Spleen (tissue), 13 donors: ENCODE measurements at places on chromosomes 7 and 10. TPM values are rescaled to one million over a fixed set of nuclear protein-coding genes. Genes with fewer than 3 reads are reported as not detected.

DNA sequence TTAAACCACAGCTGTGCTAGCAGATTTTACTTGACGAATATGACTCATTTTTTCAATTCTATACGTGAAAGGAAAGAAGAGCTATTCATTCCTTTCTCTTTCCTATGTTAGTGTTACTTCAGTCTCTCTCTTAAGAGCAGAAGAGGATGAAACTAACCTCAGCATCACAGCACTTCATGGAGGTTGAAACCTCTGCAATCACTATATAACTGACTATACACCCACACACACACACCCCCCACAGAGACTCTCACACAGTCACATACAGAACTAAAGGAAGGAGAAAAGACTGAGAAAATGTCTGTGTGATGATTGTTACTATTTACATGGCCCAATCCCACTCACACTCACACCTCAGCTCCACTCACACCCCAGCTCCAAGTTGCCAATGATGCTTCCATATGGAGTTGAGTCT, 104.2 kb downstream of the KIF20B start:
- no peaks in the 10 kb centered on the region for H3K4me1 ChIP-seq
- H3K27ac ChIP-seq, result no peak overlapping the region
- no peaks in the 10 kb centered on the region for H3K27me3 ChIP-seq
- no peaks in the 10 kb centered on the region for H3K36me3 ChIP-seq

Gene TMEM139
- 2.3 TPM for polyA plus RNA-seq

Gene BEND7
- 1.9 TPM for polyA plus RNA-seq

DNA sequence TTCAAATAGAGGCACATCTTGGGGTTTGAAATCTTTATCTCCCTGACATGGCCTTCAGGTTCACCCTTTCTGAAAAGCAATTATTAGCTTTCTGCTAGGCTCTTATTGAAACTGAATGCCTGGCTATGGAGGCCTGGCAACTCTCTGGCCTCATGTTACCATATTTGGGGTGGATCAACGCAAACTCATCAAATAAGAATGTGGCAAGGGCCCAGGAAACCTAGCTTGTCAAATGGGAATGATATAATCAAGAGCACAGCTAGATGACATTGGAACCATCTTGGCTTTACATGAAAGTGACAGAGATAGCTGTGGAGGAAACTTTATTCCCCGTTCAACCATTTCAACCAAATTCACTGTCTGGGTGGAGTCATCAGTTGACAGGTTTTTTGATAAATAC, 202.8 kb upstream of the SMIM30 start:
- H3K4me1 ChIP-seq, result no peaks in the 10 kb centered on the region
- no peaks in the 10 kb centered on the region for H3K36me3 ChIP-seq
- DNase-seq, result no peak

GRCh38 chr10:122165484-122166276, 105.4 kb upstream of the BTBD16 start:
- no peak overlapping the region for H3K27ac ChIP-seq
- no peaks in the 10 kb centered on the region for H3K36me3 ChIP-seq
- H3K27me3 ChIP-seq, result peaks cover 38% of the 10 kb centered on the region
- H3K4me1 ChIP-seq, result peaks cover 20% of the 10 kb centered on the region
- DNase-seq, result no peak

Gene LFNG
- 22.4 TPM for polyA plus RNA-seq

- no peaks in the 10 kb centered on the region for H3K4me1 ChIP-seq
- H3K27me3 ChIP-seq, result no peaks in the 10 kb centered on the region
- no peak overlapping the region for H3K27ac ChIP-seq
- H3K36me3 ChIP-seq, result no peaks in the 10 kb centered on the region
- no peak for DNase-seq
Observed at GRCh38 chr10:93973748-93974445, 19.8 kb upstream of the PLCE1 start.

- no peaks in the 10 kb centered on the region for H3K36me3 ChIP-seq
- H3K27me3 ChIP-seq, result no peaks in the 10 kb centered on the region
- no peaks in the 10 kb centered on the region for H3K4me1 ChIP-seq
- H3K27ac ChIP-seq, result no peak overlapping the region
Observed at GRCh38 chr10:58955615-58956014, 220.8 kb upstream of the PHYHIPL start.

DNA sequence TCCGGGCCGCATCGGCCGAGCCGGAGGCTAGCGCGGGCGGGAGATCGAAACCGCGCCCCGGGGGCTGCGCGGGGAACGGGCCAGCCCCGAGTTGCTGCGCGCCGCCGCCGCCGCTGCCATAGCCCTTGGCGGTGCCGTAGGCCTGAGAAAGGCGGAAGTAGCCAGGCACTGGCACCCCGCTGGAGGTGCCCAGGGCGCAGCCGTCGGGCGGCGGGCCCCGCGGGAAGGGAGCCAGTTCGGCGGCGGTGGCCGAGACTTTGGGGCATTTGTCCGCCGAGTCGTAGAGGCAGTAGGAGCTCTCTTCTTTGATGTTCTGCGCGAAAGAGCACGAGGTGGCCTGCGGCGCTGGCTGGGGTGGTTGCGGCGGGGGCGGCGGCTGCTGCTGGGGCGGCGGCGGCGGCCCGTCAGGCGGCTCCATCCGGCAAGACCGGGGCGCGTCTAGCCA, 587 bp downstream of the HOXA10 start:
- H3K4me1 ChIP-seq, result peaks cover 41% of the 10 kb centered on the region
- peak overlapping the region; percentile 52 for H3K4me3 ChIP-seq
- DNase-seq, result peak; percentile 91

GRCh38 chr7:132977234-132977633, 104.7 kb downstream of the CHCHD3 start:
- H3K36me3 ChIP-seq, result no peaks in the 10 kb centered on the region
- H3K27ac ChIP-seq, result no peak overlapping the region
- H3K27me3 ChIP-seq, result no peaks in the 10 kb centered on the region
- H3K4me1 ChIP-seq, result no peaks in the 10 kb centered on the region
- no peak for DNase-seq

Gene CRPPA
- 0.17 TPM for polyA plus RNA-seq

GRCh38 chr7:43756368-43757072, 2.0 kb upstream of the BLVRA start:
- peaks cover 69% of the 10 kb centered on the region for H3K4me1 ChIP-seq
- H3K4me3 ChIP-seq, result no peak overlapping the region
- H3K36me3 ChIP-seq, result no peaks in the 10 kb centered on the region
- H3K27me3 ChIP-seq, result no peaks in the 10 kb centered on the region
- no peak for DNase-seq

DNA sequence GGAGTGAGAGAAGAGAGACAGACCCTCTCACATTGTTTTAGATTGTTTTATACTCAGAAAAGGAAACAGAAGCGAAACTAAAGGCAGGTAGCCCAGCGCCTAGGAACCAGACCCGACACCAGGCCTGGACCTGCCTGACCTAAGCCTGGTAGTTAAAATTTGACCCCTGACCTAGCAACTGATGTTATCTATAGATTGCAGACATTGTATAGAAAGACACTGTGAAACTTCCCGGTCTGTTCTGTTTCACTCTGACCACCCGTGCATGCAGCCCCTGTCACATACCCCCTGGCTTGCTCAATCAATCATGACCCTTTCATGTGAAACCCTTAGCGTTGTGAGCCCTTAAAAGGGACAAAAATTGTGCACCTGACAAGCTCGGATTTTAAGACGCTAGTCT, 31.6 kb downstream of the VIPR2 start:
- no peak overlapping the region for H3K4me3 ChIP-seq
- no peaks in the 10 kb centered on the region for H3K27me3 ChIP-seq
- H3K4me1 ChIP-seq, result no peaks in the 10 kb centered on the region
- peak; percentile 7 for DNase-seq
- no peak overlapping the region for H3K27ac ChIP-seq

DNA sequence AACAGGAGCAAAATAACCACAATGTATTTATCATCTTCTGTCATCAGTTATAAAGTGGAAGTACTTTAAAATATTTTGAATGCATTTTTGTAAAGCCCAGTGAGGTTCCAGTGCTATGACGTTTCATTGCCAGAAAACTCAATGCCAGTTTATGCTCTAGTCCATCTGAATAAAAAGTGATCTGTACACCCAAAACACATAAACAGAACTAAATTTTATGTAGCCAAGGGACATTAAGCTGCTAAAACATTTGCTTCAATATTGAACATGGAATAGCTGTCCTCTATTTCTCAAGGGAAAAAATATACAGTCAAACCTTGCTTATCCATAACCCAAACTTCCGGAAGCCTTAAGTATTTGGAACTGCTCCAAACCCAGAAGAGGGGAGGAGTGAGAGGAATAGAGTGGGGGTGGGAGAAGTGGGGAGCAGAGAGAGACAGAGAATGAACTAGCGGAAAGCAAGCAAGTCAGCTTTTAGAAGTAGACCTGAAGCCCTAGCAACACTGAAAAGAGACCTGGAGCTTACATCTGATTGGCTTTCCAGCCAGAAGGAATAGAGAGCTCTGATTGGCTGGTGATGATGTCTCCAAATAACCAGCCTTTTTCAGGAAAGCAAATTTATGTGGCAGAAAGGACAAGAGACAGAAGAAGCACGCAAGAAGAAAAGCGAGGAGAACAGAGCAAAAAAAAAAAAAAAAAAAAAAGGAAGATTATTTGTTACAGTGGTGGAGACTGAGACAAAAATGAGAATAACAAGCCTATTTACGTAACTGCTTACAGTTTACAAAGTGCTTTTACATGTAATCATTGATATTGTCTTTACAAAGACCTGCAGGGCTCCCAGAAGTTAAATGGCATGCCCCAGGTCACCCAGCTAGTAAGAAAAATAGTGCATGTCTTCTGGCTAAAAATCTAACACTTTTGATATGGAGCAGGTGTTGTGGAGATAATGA, 196.0 kb downstream of the RNLS start:
- H3K27me3 ChIP-seq, result no peaks in the 10 kb centered on the region
- no peak overlapping the region for H3K4me3 ChIP-seq
- H3K36me3 ChIP-seq, result no peaks in the 10 kb centered on the region
- H3K27ac ChIP-seq, result peak overlapping the region; percentile 91
- no peak for DNase-seq
- H3K4me1 ChIP-seq, result peaks cover 71% of the 10 kb centered on the region

- DNase-seq, result no peak
- H3K4me3 ChIP-seq, result no peak overlapping the region
- no peaks in the 10 kb centered on the region for H3K36me3 ChIP-seq
Observed at GRCh38 chr10:118955951-118956801, 73.3 kb upstream of the NANOS1 start.

Gene LANCL2
- polyA plus RNA-seq, result 4.7 TPM
